ENCODE measurements at places on chromosomes 7 and 10.
A peak's percentile ranks its signal among the peaks of the same experiment; 100 is the strongest.

DNA sequence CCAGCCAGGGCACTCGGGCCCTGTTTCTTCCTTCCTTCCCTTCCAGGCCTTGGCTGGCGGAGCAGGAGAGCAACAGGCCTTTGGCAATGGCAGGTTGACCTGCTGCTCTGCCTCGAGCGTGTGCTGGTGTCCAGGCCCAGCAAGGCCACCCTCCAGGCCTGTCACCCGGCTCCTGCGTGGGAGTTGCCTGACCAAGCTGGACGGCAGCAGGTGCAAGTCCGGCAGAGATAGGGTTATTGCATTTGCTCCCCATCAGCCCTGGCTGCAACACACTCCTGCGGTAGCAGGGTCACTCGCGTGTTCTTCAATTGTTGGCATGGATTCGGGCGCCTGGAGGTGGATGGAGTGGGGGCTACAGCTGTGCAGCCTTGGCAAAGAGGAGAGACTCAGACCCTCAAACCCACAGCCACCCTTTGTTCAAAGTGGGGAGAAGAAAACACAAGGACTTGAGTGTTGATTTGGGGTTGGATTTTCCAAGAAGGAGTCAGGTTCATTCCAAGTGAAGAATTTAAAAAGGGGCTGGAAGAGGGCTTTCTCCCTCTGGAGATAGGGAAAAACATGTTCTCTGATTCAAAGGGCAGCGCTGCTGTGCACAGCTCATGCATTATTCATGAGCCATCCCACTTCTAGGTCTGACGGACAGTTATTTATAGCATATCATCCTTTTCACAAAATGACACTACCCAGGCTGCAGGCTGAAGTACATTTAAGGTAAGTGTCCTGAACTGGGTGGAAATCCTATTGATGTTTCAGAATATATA, 64.2 kb upstream of the PITRM1 start:
- DNase-seq: no peak

GRCh38 chr10:97367126-97367649, 32.7 kb upstream of the FRAT2 start:
- no peak for DNase-seq

DNA sequence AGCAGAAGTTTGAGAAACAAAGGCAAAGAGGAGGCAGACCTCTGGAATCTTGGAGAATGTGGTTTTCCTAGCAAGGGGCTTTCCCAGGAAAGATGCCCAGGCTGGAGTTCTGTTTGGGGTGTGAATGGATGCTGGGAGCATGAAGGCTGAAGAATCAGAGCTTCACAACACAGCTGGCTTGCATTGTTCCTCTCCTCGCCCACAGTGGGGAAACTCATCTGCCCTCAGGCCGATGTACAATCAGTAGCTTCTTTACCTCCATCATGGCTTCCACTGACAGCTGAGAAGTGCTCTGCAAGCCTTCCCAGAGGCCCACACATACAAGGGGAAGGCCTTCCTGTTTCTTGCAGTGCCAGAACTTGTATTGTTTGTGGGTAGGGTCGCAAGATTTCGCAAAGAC, 90.8 kb upstream of the HECTD2 start:
- DNase-seq: no peak

DNA sequence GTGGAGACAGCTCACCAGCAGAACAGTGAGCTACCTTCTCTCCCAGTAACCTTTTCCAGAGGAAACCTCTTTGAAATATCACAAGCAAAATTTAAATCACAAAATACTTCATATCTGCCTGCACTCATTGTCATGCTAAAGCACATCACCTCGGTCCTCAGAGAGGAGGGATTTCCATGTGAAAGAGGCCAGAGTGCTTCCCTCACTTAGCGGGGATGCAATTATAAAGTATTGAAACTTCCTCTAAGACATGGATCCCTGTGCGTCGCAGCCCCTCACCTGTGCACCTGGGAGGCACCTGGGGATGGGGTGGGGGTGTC, 457.9 kb downstream of the DNAJB6 start:
- no peak for DNase-seq

DNA sequence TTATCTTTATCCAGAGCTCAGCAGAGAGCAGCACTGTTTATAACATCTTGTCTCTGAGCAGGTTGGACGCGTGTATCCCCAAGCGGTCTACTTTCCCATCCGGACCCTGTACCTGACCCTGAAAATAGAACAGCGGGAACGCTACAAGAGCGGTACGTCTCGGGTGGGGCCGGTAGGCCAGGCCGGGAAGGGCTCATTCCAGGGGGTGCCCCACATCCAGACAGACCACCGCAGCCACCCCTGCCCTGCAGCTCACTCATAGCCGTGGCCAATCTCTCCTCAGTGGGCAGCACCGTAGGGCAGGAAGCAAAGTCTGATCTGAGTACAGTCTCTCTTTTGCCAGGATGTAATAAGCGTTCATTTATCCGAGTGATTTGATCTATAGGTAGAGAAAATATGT, 113.7 kb downstream of the TRRAP start:
- no peak for DNase-seq

- DNase-seq: peak; percentile 48
These were observed 126.0 kb downstream of the SGMS1 start for GRCh38 chr10:50497758-50498157.

- no peak for DNase-seq
These were observed 804 bp downstream of the UNC5B start for GRCh38 chr10:71213127-71213621.

DNA sequence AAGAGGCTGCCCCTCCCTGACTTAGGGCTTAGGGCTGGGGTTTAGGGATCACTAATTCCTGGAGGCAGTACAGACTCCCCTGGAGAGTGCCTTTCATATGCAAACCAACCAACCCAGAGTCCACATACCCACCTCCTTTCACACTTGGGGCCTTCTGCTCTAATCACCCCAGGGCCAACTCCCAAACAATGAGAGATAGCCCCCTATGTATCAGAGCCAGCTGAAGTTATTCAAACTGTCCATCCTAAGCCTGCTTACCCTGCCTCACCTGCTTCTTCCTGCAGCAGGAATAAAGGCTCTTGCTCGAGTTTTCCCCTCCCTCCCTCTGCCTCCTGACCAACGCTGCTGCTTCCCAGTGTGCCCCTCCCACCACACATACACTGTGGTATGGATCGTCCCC, 51.8 kb upstream of the SLC35G1 start:
- no peak for DNase-seq

DNA sequence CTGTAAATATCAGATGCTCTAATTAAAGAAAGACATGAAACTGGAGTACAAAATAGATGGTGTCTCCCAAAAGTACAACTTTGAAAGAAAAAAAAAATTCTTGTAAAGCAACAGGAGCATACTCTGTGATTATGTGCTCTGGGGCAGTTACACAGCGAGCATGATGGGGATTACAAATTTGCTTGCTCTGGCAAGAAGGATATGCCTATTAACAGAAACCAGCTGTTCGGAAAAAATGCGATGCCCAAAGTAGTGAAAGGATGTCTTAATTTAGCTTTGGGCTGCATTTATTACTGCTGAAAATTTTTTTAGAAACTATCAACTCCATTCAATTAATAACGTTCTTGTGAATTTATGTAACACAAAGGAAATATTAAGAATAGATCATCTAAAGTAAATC, 256.9 kb upstream of the TPK1 start:
- no peak for DNase-seq

DNA sequence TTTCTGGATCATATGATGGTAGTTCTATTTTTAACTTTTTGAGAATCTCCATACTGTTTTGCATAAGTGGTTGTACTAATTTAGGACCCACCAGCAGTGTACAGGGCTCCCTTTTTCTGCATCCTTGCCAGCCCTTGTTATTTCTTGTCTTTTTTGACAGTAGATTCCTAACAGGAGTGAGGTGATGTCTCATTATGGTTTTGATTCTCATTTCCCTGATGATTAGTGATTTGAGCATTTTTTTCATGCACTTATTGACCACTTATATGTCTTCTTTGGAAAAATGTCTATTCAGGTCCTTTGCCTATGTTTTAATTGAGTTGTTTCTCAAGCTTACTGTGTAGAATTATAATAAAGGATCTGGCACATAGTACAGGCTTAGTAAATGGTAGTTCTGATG, 238.8 kb upstream of the BMPER start:
- DNase-seq: no peak

All from fibroblast of skin of left biceps (primary cell).